Activated CD4-positive, alpha-beta T cell treated with anti-CD3 and anti-CD28 coated beads, Interleukin-2, amount 10 ng/mL, durations not matched to agents 7 days and 5 days (primary cell): ENCODE measurements at places on chromosomes 1 and 21. TPM values are rescaled to one million over a fixed set of nuclear protein-coding genes. Genes with fewer than 3 reads are reported as not detected.

- H3K27ac ChIP-seq, result no peak overlapping the region
- no peaks in the 10 kb centered on the region for H3K36me3 ChIP-seq
- no peak overlapping the region for H3K4me3 ChIP-seq
- no peaks in the 10 kb centered on the region for H3K4me1 ChIP-seq
Measured at GRCh38 chr21:40766381-40766780, 80.6 kb downstream of the DSCAM start.

- DNase-seq, result no peak
- H3K4me1 ChIP-seq, result no peaks in the 10 kb centered on the region
- no peak overlapping the region for H3K4me3 ChIP-seq
- H3K27me3 ChIP-seq, result no peaks in the 10 kb centered on the region
- H3K36me3 ChIP-seq, result peaks cover 14% of the 10 kb centered on the region
- H3K27ac ChIP-seq, result no peak overlapping the region
Measured at GRCh38 chr1:180415985-180416633, 86.3 kb downstream of the ACBD6 start.

DNA sequence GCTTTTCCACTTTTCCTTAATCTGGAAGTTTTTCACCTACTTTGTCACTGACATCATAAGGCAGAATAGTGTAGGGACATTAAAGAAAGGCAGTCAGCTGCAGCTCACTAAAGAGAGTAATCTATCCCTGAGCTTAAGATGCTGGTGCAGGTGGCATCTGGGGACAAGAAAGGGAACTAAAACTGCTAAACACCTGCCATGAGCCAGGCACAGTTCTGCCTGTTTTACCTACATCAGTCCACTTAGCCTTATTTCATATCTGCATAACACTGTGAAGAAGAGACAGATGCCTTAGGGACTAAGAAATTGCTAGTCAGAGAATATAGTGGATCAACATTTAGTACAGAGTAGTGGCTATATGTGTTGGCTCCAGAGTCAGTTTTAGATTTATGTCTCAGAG, 88.1 kb downstream of the GPATCH2 start:
- H3K27ac ChIP-seq, result no peak overlapping the region
- no peak overlapping the region for H3K4me3 ChIP-seq
- no peaks in the 10 kb centered on the region for H3K4me1 ChIP-seq
- no peaks in the 10 kb centered on the region for H3K27me3 ChIP-seq
- no peak for DNase-seq

- H3K36me3 ChIP-seq, result no peaks in the 10 kb centered on the region
- H3K27ac ChIP-seq, result no peak overlapping the region
- no peaks in the 10 kb centered on the region for H3K4me1 ChIP-seq
Measured at GRCh38 chr1:92795166-92795565, 10.3 kb upstream of the EVI5 start.

GRCh38 chr1:208203127-208203847, 40.9 kb downstream of the PLXNA2 start:
- H3K27me3 ChIP-seq, result peaks cover 2% of the 10 kb centered on the region
- no peak for DNase-seq
- no peak overlapping the region for H3K27ac ChIP-seq
- no peak overlapping the region for H3K4me3 ChIP-seq

DNA sequence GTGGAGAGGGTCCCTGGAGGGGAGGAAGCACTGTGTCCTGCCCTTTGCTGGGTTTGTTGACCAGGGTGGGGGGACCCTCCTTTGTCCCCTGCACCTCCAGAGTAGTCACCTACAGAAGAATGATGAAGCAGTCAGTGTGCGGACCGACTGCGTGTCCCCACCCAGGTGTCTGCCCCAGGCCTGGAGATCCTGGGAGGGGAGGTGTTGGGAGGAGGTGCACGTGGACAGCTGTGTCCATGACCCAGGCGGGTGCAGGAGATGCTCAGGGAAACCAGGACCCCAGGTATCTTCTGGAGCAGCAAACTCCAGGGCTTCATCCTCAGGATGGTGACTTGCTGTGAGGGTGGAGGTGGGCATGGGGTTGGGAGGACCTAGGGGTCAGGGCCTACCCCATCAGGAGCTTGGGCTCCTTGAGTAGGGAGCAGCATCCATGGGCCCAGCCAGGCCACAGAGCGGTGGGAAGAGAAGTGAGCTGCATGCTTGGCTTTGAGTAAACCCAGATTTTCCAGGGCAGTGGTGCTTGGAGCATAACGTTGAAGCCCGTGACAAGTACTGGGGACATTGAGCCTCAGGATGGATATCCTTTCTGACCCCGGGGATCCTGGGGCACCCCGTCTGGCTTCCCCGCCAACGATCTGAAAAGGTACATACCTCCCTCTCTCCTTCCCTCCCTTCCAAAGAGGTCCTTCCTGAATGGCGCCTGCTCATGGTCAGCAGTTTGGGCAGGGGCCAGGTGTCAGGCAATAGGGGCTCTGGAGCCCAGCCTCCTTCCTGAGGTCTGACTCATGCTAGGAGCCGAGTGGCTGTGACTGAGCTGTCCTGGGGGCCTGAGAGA, 13.7 kb downstream of the ACTRT2 start:
- H3K27ac ChIP-seq, result no peak overlapping the region
- peaks cover 28% of the 10 kb centered on the region for H3K4me1 ChIP-seq
- no peaks in the 10 kb centered on the region for H3K36me3 ChIP-seq
- no peak overlapping the region for H3K4me3 ChIP-seq
- DNase-seq, result no peak
- H3K27me3 ChIP-seq, result no peaks in the 10 kb centered on the region

- H3K36me3 ChIP-seq, result no peaks in the 10 kb centered on the region
- H3K27me3 ChIP-seq, result peaks cover 33% of the 10 kb centered on the region
- H3K4me1 ChIP-seq, result no peaks in the 10 kb centered on the region
- no peak overlapping the region for H3K27ac ChIP-seq
Measured at GRCh38 chr1:100795646-100795985, 76.1 kb downstream of the VCAM1 start.

- no peak overlapping the region for H3K27ac ChIP-seq
- H3K27me3 ChIP-seq, result peaks cover 6% of the 10 kb centered on the region
- H3K4me3 ChIP-seq, result no peak overlapping the region
- no peaks in the 10 kb centered on the region for H3K36me3 ChIP-seq
Measured at GRCh38 chr1:24562625-24563024, 6.7 kb downstream of the NCMAP start.

DNA sequence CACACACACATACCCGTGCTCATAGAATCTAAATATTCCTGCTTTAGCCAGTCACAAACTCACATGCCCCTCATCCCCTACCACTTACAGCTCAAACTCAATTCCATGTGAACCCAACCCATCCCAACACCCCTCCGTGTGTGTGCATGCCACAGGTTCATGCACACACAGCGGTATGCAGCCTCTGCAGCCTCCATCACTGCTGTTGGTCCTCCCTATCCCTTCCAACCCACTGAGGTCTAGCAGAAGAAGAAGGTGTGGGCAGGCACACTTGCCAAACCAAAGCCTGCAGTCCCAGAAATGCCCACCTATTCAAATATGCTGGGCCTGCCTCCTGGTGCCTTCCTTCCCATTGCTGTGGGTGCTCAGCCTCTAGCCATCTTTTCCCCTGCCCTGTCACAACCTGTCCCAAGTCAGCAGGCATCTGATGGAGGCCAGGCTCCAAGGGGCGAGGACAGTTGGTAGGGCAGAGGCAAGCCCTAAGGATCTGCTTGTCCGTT, 26.2 kb downstream of the SLC2A1 start:
- DNase-seq, result no peak
- H3K4me3 ChIP-seq, result peak overlapping the region; percentile 73
- no peaks in the 10 kb centered on the region for H3K27me3 ChIP-seq
- H3K4me1 ChIP-seq, result peaks cover 97% of the 10 kb centered on the region

GRCh38 chr1:96927125-96927524, 205.5 kb downstream of the PTBP2 start:
- no peak overlapping the region for H3K27ac ChIP-seq
- H3K36me3 ChIP-seq, result no peaks in the 10 kb centered on the region
- H3K27me3 ChIP-seq, result peaks cover 2% of the 10 kb centered on the region
- peaks cover 2% of the 10 kb centered on the region for H3K4me1 ChIP-seq

DNA sequence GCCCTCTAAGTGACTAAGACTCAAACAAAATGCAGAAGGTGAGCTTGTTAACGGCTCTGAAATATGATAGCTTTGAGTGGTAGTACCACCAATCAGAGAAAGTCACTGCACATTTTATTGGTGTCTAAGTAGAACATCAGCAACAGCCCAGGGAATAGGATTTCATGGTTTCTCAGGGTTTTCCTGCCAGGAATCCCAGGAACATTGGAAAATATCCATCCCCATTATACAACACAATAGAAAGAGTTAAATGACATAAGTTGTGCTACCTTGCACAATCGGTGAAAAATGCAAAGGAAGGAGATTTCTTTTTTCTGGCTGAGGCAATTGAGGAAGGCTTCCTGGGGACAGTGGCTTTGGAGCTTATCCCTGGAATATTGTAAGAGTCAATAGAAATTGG, 283.1 kb downstream of the HLX start:
- H3K27ac ChIP-seq, result no peak overlapping the region
- no peak for DNase-seq
- H3K27me3 ChIP-seq, result peaks cover 6% of the 10 kb centered on the region
- no peak overlapping the region for H3K4me3 ChIP-seq

GRCh38 chr1:198959676-198960075, 320.8 kb downstream of the PTPRC start:
- peaks cover 41% of the 10 kb centered on the region for H3K4me1 ChIP-seq
- DNase-seq, result no peak
- H3K36me3 ChIP-seq, result peaks cover 42% of the 10 kb centered on the region
- peak overlapping the region; percentile 71 for H3K27ac ChIP-seq
- H3K27me3 ChIP-seq, result no peaks in the 10 kb centered on the region

DNA sequence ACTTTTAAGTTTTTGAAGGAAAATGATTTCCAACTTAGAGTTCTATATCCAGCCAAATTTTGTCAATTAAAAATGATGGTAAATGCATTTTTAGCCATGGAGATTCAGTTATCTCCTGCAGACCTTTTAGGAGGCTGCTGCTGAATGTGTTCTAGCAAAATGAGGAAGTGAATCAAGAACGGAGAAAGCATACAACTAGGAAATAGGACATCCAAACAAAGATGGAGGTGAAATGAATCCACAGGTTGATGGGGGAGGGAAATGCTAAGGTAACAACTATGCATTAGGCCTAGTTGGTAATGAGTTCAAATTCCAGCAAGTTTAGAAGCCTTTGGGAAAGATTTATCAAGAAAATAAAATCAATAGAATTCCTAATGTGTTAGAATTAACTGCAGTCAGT, 80.5 kb downstream of the FNBP1L start:
- DNase-seq, result no peak
- H3K4me3 ChIP-seq, result no peak overlapping the region
- H3K4me1 ChIP-seq, result no peaks in the 10 kb centered on the region
- H3K27ac ChIP-seq, result no peak overlapping the region
- no peaks in the 10 kb centered on the region for H3K36me3 ChIP-seq

GRCh38 chr1:217135569-217135915, 412.3 kb upstream of the ESRRG start:
- no peak for DNase-seq
- H3K4me3 ChIP-seq, result peak overlapping the region; percentile 25
- H3K4me1 ChIP-seq, result peaks cover 8% of the 10 kb centered on the region

DNA sequence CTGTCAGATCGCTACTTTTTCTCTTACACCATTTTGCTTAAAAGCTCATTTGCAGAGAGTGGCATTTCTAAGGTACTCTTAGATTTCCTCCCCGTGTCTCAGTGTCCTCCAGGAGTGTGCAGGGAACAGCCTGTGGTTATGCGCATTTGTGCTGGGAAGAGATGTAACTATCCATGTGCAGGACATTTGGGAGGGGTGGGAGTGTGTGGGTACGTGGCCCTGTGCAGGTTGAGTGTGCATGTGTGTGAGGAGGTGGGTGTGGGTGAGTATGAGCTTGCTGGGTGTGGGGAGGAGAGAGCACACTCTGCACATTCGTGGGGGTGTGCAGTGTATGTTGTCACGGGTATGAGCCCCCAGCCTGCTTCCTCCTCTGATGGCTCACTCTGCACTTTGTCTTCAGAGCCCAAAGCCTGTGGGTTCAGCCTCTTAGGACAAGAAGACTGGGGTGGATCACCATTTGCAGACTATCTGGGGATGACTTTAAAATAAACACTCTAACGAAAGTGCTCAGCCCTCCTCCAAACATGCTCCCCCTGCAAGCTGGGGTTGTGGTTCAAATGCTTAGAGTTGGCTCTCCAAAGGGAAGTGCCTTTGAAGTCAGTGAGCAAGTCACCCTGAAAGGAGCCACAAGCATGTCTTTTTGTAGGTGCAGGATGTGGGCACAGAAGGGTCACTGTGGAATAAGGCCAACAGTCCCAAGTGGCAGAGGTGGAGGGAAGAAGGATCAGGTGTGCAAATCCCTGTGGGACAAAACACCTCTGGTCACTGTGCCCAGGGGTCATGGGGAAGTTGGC, 295.4 kb downstream of the RRAGC start:
- DNase-seq, result peak; percentile 25
- no peak overlapping the region for H3K27ac ChIP-seq
- no peaks in the 10 kb centered on the region for H3K36me3 ChIP-seq
- H3K4me1 ChIP-seq, result peaks cover 57% of the 10 kb centered on the region
- no peak overlapping the region for H3K4me3 ChIP-seq
- H3K27me3 ChIP-seq, result peaks cover 50% of the 10 kb centered on the region

DNA sequence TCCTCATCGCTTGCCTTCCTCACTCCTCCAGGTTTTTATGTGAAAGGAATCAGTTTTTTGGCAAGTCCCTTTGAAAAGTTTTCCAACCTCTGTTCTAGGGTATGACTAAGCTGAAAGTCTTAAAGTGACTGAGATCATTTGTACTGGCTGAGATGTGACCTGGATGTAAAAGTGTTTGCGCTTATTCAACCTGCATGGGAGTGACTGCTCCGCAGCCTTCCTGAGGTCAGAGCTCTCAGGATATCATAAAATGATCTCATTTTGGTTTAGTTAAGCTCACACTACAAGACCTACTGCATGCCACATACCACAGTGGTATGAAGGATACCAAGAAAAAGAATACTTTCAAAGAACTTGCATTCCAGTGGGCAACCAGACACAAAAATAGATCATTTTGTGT, 29.8 kb upstream of the TADA1 start:
- H3K4me3 ChIP-seq, result no peak overlapping the region
- no peaks in the 10 kb centered on the region for H3K36me3 ChIP-seq
- peak overlapping the region; percentile 84 for H3K27ac ChIP-seq
- peak; percentile 27 for DNase-seq
- peaks cover 2% of the 10 kb centered on the region for H3K27me3 ChIP-seq

GRCh38 chr1:9086045-9086444, 16.6 kb upstream of the SLC2A5 start:
- no peak for DNase-seq
- peaks cover 27% of the 10 kb centered on the region for H3K27me3 ChIP-seq
- H3K4me3 ChIP-seq, result no peak overlapping the region
- H3K36me3 ChIP-seq, result no peaks in the 10 kb centered on the region
- no peak overlapping the region for H3K27ac ChIP-seq
- H3K4me1 ChIP-seq, result peaks cover 25% of the 10 kb centered on the region

GRCh38 chr1:78370779-78371482, 119.8 kb upstream of the PTGFR start:
- H3K4me1 ChIP-seq, result no peaks in the 10 kb centered on the region
- no peak overlapping the region for H3K27ac ChIP-seq
- no peaks in the 10 kb centered on the region for H3K36me3 ChIP-seq
- H3K4me3 ChIP-seq, result no peak overlapping the region
- no peak for DNase-seq

The ADAM30 gene
- not detected for total RNA-seq

The DPT gene
- not detected for total RNA-seq

The RLF gene
- 19.2 TPM for total RNA-seq

The PRKAA2 gene
- not detected for total RNA-seq

The POLR3C gene
- total RNA-seq, result 34.5 TPM

The BTBD8 gene
- total RNA-seq, result 2.7 TPM

The GNG12 gene
- total RNA-seq, result not detected

The PTPN7 gene
- total RNA-seq, result 183 TPM

The DTL gene
- total RNA-seq, result 72.1 TPM
